Right kidney (tissue), 9 donors: ENCODE measurements at places on chromosomes 3 and 15.

DNA sequence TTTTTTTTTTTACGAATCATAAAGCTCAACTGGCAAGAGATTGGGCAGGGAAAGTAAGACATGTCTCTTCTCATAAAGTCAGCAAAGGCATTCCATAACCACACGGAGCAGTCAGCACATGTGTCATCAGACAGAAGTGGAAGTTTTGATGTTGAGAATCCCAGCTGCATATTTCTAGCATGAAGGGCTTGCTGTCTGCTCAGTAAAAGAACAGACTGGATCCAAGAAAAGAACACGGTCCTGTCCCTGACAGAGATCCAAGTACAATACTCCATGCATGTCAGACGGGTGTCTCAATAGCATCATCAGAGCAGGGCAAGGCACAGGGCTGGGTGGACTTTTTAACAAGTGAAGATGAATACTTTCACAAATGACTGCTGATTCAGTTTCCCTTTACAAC is 38.2 kb downstream of the ABI3BP start:
- no peak for DNase-seq

GRCh38 chr3:191340966-191341365 is 10.6 kb upstream of the UTS2B start:
- no peak for DNase-seq

DNA sequence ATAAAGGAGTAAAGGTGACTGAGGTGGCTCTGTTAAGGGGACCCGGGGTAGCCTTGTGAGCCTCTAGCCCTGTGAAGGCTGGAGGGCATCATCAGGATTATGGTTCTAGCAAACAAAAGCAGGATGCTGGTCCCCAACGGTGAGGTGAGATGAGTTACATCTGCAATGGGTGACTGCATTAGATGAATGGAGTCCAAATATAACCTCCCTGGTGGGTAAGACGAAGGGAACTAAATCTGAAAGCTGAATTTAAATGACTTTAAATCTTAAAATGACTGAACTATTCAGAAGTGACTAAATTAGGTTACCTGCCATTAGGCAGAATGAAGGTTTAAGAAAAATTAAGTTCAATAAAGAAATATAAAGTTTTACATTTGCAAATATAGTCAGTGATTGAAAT is 4.6 kb upstream of the HLTF start:
- no peak for DNase-seq

GRCh38 chr3:105285653-105286241 is 81.0 kb upstream of the ALCAM start:
- DNase-seq, result no peak

DNA sequence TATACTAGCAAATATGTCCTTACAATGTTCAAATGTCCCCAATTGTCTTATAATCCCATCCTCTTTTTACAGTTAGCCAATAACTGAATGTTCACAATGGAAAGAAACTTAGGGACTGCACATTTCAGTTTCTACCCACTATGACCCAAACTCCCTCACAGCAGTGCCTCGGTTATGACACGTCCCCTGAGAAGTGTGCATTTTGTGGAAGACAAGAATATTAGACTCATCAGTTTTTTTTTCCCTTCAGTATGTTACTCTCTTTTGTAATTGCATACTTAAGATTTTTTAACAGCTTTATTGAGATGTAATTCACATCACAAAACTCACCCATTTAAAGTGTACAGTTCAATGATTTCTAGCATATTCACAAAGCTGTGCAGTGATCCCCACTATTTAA is 64.8 kb downstream of the IGF2BP2 start:
- no peak for DNase-seq

GRCh38 chr3:123094516-123095313 is 27.9 kb downstream of the PDIA5 start:
- no peak for DNase-seq

DNA sequence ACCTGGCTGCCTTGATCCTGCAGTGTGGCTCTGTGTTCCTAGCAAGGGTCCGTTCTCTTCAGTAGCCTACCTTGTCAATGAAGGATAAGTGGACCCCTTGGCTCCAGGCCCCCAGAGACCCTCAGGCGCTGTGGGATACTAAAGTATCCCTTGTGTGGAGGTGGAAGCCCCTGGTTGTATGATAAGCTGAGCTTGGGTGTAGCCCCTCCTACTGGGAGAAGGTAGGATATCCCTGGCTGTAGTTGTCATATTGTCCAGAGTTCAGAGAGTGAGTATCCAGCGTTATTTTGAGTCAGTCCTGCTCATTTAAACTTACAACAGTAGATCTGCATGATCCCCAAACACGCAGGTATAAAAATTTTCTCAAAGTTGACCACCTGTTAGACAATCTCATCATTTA is 496.8 kb downstream of the CNTN4 start:
- DNase-seq, result no peak

- no peak for DNase-seq
These were observed 4.4 kb upstream of the SNX22 start for GRCh38 chr15:64146885-64147681.

GRCh38 chr3:10518506-10519150 is 13.2 kb upstream of the ATP2B2 start:
- no peak for DNase-seq

GRCh38 chr3:136473716-136474326 is 223.7 kb downstream of the PCCB start:
- DNase-seq, result no peak

- no peak for DNase-seq
These were observed 92.4 kb upstream of the TSC22D2 start for GRCh38 chr3:150315721-150316120.

GRCh38 chr3:73609315-73609641 is 15.5 kb downstream of the PDZRN3 start:
- DNase-seq, result no peak

GRCh38 chr15:100373120-100373896 is 31.5 kb upstream of the ADAMTS17 start:
- peak; percentile 57 for DNase-seq

DNA sequence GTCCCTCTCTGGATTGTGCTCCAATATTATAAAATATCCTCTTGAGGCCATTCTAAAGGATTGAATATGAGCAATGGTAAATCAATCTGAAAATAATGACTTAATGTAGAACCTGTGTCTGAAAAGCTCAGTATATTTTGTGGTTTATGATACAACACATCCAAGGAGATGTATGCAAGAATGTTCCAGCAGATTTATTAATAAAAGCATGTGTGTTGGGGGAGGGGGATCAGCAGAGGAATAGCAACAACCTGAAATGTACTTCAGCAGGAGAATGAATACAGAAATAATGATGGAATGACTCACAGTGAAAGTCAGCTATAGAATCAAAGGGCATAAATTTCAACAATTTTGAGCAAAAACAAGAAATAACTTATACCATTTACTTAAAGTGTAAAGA is 56.7 kb upstream of the NUDT16 start:
- DNase-seq, result no peak

DNA sequence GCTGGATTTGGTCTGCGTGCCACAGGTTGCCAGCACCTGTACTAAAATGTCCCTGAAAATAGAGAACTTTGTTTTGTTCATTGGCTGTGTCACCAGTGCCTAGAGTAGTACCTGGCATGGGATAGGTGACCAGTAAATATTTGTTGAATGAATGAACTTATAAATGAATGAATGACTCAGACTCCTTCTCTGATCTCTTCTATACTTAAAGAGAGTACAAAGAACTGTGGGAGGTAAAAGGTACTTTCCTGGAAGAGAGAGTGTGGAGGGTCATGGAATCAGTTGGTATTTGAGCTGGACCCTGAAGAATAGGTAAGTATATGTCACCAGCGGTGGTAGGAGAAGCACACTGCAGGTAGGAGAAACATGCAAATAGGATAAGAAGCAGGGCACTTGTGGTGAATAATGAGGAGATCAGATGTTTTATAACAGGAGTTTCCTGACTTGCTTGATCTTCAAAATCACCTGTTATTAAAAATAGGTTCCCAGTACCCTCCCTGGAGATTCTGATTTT is 149.4 kb downstream of the LPP start:
- no peak for DNase-seq

- DNase-seq, result no peak
These were observed 56.4 kb downstream of the FILIP1L start for GRCh38 chr3:100057716-100058575.

DNA sequence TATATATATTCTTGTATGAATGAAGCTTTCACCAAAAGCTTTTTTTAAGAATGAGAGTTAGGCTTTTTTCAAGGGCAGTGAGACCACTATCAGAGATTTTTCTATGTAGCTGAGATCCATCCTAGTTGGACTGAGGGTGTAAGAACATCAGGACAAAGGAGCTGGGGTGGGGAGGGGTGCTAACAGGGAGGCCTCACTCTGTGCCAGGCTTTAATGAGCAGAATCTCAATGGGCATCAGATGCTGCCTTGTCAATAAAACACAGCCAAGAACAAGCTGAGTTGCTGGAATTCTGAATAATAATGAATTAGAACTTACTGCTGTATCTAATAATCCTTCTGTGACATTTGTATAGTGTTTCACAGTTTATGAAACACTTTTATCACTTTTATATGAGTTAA is 41.4 kb upstream of the USP3 start:
- no peak for DNase-seq

GRCh38 chr3:70816346-70816745 is 503.9 kb upstream of the MDFIC2 start:
- no peak for DNase-seq

- no peak for DNase-seq
These were observed 46.0 kb upstream of the SMAD6 start for GRCh38 chr15:66655997-66656396.

DNA sequence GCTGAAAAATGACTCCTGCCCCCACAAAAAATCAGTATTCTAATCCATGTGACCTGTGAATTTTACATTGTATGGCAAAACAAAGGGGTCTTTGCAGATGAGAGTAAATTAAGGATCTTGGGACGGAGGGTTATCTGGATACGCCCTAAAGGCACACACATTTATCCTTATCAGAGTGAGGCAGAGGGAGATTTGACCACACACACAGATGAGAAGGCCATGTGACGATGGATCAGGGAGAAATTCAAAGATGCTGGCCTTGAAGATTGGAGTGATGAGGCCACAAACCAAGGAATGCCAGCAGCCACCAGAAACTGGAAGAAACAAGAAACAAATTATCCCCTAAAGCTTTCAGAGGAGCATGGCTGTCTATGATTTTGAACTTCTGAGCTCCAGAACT is 288.5 kb downstream of the XXYLT1 start:
- no peak for DNase-seq

DNA sequence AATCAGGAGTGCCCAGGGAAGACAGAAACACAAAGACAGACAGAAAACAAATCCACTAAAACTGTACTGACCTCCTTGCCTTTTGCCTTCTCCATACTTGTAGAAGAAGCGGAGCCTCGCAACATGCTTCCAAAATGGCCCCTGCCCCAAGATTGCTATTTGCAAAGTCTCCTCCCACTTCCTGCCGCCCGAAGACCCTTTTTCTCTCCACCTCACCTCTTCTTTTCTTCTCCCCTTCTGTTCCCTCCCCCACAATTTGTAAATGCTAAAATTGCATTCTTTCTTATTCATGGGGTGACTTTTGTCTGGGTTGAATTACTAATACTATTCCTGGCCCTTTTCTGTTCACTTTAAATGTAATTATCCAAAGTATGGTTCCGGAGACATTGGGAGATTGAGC is at the start of gene DPPA4:
Gene DPPA4 (minus strand): TSS at position 154 of the 400 bp plus-strand sequence. CDS start 29 bp downstream, at position 125.
- DNase-seq, result no peak

- DNase-seq, result no peak
These were observed 245.5 kb downstream of the TBL1XR1 start for GRCh38 chr3:176951586-176952292.

DNA sequence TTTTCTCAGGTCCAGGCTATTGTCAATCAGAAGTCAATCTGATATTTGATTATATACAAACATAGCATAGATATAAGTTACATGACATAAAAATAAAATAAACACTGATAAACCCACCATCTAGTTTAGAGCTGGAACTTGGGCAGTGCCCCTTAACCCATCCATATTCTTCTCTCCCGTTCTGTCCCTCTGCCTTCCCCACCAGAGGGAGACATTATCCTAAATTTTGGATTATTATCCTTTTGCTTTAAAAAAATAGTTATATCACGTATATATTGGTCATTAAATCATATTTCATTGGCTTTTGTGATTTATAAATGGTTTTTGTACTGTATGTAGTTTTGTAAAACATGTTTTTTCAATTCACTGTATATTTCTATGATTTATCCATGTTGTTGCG is 107.9 kb downstream of the GMPS start:
- no peak for DNase-seq

DNA sequence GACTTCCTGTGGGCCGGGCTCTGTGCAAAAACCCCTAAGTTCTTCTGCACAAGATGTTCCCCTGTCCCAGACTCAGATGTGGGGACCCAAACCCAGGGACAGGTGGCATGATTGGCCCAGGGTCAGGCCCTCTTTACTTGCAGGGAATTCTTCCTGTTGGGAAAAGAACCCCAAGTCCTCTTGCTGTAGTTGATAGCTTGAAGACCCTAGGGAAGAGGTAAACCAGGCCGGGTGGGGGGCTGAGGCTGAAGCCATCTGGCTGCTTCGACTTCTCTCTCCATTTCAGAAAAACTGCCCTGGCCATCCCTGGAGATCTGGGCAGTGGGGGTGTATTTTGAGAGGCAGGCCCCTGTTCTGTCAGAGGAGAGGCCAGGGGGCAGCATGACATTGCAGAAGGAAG is 23.5 kb downstream of the SSUH2 start:
- DNase-seq, result no peak

- no peak for DNase-seq
These were observed 7.4 kb upstream of the SEMA5B start for GRCh38 chr3:123034996-123035395.

GRCh38 chr3:12336099-12336498 is 47.2 kb downstream of the PPARG start:
- DNase-seq, result no peak

GRCh38 chr3:98513091-98513511 is 9.6 kb downstream of the CLDND1 start:
- DNase-seq, result no peak

DNA sequence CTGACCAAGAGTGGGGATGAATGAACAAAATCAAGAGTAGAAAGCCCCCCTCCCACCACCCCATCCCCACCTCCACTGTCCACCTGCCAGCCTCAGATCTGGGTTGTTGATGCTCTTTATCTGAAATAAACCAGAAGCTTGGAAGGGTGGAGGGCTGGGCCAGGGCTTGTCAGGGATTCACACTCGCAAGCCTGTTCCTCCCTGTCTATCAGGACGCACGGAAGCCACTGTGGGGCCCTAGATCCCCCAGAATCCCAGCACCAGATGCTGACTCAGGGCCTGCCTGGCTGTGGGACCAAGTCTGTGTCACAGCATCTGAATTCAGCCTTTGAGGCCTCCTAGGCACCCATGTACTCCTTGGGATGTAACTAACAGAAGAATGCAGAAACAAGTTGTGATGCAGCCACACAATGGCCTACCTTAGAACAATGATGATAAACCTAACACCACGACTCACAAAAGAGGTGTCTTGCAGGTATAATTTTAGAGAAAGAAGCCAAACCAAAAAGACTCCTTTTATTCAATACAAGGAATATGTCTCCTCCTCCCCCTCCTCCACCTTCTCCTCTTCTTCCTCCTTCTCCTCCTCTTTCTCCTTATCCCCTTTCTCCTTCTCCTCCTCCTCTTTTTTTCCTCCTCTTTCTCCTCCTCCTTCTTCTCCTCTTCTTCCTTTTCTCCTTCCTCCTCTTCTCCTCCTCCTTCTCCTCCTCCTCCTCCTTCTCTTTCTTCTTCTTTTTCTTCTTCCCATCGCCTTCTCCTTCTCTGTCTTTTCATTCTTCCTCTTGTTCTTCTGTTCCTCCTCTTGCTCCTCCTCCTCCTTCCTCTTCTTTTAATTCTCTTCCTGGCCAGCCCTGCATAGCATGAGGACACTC is 234.7 kb downstream of the PLCL2 start:
- DNase-seq, result no peak
